ENCODE measurements at places on chromosomes 11 and 22.

DNA sequence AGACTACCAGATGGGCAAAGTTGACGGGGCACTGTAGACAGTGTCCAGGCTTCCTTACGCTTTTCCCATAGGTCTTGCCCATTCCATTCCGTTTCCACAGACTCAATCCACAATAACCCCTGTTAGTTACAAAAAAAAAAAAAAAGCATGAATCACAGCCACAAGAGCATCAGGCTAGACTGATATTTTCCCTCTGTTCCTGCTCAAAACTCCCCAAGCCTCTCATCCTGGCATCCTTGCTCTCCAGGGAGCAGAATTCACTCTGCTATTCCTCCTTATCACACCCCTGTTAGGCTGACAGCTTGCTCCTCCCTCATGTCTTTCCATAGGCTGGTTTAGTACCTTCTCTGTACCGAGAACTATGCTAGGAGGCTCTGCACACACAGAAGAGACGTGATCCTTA, 42.2 kb downstream of the TMEM123 start:
- DNase-seq = no peak

DNA sequence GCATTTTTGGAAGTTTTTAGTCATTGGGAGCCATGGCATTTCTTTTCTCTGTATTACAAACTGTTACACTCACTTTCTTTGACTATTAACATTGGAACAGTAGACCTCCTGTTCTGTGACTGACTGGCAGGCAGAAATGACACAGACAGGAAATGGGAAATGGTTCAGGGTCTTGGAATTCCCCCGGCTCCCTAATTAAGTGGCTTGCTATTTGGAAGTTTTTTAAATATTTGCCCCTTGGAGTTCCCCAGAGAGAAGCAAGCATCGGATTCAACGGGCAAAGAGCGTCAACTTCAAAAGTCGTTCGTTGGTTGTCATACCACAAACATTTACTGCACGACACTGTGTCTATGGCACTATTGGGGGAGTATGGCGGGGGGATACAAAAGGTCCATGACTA, 1.1 kb upstream of the BIRC2 start:
- no peak for DNase-seq

DNA sequence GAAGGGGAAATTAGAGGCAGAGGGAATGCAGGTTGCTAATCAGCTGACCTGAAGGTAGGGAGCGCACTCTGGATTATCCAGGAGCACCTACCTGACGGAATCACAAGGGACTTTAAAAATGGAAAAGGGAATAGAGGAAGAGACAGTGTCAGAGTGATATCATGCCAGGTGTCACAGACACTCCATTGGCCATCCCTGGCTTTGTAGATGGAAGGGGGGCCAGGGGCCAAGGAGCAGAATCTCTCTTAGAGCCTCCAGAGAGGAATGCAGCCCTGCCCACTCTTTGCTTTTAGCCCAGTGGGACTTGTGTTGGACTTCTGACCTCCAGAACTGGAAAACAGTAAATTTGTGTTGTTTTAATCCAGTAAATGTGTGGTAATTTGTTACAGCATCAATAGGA, 37.9 kb downstream of the DKK3 start:
- no peak for DNase-seq

GRCh38 chr22:30432520-30432919, 7.0 kb downstream of the MTFP1 start:
- DNase-seq = no peak

- no peak for DNase-seq
These were observed 7.7 kb downstream of the ELF5 start for GRCh38 chr11:34505874-34506273.

DNA sequence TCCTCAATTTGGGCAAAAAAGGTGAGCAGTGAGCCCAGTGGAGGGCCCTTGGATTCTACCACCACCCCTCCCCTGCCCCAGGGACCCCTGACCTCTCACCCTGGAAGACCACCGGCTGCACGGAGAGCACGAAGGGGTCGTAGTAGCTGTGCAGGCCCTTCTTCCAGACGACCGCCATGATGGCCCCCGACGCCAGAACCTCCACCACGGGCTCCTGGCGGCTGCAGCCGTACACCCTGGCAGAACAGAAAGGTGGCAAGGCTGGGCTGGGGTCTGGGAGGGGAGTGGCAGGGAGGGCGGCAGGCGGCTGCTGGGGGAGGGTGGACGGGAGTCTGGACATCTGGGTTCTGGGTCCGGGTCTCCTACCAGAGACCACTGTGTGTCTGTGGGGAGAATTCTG, 23.3 kb downstream of the TMPRSS6 start:
- DNase-seq = no peak

GRCh38 chr22:19503869-19504268, 20.3 kb downstream of the CLDN5 start:
- DNase-seq = no peak

GRCh38 chr11:66467034-66467659, 442 bp downstream of the PELI3 start:
- no peak for DNase-seq

DNA sequence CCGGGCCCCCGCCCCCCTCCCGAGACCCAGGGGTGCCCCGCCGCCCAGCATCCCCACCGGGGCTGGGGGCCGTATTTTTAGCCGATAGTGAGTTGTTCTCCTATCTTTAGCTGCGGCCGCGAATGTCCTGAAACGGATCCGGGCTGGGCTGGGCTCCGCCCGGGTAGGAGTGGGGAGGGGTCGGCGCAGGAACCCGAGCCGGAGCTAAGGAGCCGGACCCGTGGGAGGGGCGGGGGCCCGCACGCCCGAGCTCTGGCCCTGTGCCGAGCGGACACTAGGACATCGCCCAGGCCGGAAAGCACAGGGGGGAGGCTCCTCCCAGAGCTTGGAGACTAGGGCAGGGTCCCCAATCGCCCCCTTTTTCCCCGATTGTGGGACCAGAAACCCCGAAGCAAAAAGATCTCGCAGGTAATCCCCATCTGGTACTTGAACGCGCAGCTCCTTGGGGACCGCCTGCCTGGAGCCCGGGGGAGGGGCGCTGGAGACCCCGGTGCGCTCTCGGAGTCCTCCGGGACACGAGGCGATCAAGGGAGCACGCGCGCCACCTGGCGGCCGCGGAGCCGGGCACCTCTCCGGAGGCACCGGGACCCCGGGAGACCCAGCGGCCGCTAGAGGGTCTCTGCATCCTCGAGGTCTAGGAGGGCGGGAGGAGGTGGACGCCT, 669 bp downstream of the CDC42EP2 start:
- no peak for DNase-seq

DNA sequence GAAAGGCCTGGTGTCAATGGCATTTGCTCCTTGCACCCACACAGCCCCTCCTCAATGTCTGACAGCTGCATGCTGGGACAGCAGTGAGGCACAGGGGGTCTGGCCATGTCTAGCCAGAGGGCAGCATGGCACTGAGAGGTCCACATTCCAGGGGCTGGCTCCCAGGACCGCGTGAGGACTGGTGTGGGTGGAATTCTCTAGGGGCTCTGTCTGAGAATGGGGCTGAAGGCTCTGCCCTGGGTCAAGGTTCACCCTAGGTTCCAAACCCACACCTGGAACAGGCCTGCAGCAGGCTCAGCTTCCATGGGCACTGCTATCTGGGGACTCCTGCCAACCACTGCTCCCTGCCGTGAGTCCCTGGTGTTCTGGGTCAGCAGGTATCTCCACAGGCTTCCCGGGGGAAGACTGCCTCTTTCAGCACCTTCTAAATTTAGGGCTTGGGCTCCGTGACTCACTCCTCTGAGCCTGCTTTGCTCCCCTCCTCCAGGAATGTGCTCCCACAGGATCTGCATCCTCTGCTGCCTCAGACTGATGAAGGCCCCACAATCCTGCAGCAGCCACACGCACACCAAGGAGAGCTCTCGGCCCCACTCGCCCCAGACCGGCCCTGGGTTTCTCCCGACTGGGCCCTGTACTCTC, 4.2 kb downstream of the STARD10 start:
- no peak for DNase-seq

DNA sequence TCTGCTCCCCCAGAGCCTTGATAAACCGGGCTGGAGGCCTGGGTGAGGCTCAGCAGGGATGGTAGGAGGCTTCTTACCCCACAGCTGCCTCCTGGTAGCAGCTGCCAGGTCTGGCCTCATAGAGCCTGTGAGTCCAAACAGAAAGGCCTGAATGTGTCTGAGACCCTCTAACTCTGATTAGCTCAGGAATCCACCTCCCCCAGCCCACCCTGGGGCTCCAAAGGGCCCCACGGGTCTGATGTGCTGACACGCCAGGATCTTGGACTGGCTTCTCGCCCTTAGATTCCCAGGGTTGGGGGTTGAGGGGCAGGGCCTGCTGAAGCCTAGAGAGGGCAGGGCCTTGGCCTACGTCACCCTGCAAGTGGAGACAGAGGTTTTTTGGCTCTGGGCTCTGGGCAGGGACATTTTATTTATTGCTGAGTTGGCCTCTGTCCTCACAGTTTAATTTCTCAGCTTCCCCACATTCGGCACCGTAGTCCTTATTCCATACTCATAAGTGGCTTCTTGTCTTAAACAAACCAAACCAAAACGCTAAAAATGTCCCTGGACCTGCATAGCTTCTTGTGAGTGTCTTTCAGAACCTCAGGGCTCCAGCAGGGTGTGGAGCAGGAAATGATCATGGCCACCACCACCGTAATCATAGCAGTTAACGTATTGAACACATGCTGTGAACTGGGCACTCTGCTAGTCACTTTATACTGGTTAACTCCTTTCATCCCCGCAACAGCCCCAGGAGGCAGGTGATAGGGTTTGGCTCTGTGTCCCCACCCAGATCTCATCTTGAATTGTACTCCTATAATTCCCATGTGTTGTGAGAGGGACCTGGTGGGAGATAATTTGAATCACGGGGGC, 25.1 kb downstream of the KIAA1671 start:
- DNase-seq = no peak

GRCh38 chr11:587978-588380, 11.7 kb downstream of the PHRF1 start:
- no peak for DNase-seq

GRCh38 chr22:49377306-49377705, 450.4 kb downstream of the BRD1 start:
- no peak for DNase-seq

GRCh38 chr11:21640491-21640890, 552.4 kb upstream of the ANO5 start:
- DNase-seq = no peak

GRCh38 chr11:46472662-46472994, 81.1 kb upstream of the CHRM4 start:
- DNase-seq = no peak
